Effector CD4-positive, alpha-beta T cell (primary cell): ENCODE measurements at places on chromosomes 3 and 15.

GRCh38 chr3:144821583-144821982 lies 850.0 kb downstream of the DIPK2A start:
- DNase-seq, result no peak

DNA sequence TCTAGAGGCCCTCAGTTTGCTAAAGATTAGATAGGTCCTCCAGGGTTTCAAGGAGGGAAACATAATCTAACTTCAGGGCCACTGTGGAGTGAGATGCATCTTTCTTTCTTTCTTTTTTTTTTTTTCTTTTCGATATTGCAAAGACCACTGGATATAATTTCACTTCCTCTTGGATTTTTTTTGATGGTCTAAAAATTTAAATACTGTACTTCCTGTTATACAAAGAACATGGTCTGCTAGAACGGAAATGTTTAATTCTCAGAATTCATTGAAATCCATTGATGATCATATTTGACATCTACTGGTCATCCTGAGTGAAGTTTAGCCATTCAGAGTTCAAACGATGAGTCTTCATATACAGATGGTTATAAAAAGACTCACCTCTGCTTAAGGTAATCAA lies 808.8 kb upstream of the LMCD1 start:
- no peak for DNase-seq

DNA sequence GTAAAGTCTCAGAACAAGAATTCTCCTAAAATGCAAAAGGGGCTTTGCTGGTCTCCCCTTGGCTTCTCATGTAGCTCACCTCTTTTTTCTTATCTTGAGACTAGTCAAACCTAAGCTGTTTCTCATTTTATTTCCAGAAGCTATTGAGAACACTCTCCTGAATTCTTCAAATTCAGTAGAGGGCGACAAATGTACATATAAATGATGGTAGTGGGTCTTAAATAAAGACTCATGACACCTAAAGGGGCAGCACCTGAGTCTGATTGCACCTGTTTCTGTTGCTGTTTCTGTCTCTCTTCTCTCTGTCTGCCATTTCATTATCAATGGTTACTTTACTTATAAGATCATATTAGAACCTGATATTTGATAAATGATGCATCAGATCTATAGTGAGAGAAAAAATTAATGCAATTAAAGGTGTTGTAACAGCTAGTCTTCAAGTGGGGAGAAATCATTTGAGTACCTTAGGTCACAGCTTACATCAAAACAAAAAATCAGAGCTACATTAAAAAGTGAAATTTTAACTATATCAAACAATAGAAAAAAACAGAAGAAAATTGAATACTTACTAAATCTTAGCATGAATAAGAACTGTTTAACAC lies 7.0 kb downstream of the ADIPOQ start:
- no peak for DNase-seq

- DNase-seq, result no peak
These were observed 147.7 kb downstream of the VGLL4 start for GRCh38 chr3:11495948-11496557.

- DNase-seq, result no peak
These were observed 109.0 kb upstream of the MANF start for GRCh38 chr3:51276046-51276445.

DNA sequence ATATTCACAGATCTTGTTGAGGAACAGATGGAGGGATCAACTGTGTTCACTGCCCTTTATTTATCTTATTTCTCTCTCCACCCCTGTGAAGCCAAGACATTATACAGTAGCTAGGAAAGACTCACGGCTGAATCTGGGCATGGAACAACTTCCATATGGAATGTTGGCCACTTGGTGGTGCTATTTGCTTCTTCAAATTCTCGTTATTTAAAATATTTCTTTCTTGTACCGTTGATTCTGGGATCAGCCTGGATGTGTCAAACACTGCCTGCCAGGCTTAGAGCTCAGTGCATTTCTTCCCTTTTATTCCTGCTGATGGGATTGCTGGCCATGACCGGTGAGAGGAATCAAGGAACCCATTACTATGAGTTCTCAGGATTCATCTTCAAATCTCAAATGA lies 17.5 kb upstream of the GASK1A start:
- no peak for DNase-seq

GRCh38 chr3:44712455-44713075 lies at the start of gene ZNF502:
Gene ZNF502, plus strand, starts transcription at chr3:44712660. Its CDS starts 7,602 bp downstream, at chr3:44720262.
- peak; percentile 14 for DNase-seq

DNA sequence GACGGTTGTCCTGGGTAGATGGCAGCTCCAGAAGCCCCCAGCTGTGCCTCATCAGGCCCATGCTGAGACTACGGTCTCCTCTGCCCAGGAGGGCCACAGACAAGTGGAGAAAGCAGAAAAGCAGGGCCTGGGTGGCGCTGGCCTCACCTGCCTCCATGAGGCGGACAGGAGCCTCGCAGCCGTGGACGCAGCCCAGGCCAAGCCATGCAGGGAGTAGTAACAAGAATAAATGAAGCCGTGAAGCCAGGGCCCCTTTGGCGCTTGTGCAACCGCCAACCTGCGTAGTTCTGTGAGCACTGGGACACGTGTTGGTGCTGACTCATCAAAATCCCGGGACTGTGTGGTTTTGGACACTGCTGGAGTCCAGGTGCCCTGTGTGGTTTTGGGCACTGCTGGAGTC lies 12.3 kb upstream of the MUC4 start:
- no peak for DNase-seq

- no peak for DNase-seq
These were observed 82.6 kb upstream of the MAGI1 start for GRCh38 chr3:66121318-66121717.

GRCh38 chr3:18533039-18533438 lies 107.9 kb upstream of the SATB1 start:
- DNase-seq, result no peak

DNA sequence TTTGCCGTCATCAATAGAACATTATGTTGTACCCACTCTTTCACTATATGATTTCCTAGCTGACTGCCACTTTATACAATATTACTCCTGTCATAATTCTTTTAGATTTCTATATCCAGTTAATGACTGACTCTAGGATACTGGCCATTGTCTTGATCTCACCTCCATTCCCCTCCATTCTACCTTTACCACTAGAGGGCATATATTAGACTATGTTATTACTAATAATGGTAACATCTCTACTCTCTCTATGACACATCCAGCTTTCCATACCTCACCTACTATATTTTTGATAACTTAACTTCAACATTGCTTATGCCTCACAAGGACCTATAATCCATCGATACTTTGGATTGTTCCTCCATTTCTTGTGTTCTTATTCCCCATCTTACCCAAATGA lies 31.4 kb upstream of the POU1F1 start:
- DNase-seq, result no peak

GRCh38 chr3:27201492-27201891 lies 167.7 kb downstream of the NEK10 start:
- DNase-seq, result no peak

- no peak for DNase-seq
These were observed 98.1 kb downstream of the LRRK1 start for GRCh38 chr15:101017093-101017754.

DNA sequence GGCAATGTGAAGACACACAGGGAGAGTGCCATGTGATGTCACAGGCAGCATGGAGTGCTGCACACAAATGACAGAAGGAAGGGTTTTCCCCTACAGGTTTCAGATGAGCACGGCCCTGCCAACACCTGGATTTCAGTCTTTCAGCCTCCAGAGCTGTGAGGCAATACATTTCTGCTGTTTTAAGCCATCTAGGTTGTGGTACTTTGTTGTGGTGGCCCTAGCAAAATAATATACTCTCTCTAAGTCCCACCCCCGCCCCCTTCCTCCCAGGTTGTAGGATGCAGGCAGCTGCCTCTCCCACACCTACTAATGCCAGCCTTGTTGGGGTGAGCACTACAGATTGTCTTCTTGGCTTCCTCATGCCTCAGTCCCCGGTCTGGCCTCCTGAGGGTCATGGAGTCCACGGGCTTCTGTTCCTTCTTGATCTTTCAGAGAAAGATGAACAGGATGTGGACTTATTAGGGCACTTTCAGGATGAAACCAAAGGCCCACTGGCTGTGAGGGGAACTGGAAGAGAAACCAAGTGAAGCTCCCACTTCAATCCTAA lies 180.0 kb downstream of the CD47 start:
- no peak for DNase-seq

DNA sequence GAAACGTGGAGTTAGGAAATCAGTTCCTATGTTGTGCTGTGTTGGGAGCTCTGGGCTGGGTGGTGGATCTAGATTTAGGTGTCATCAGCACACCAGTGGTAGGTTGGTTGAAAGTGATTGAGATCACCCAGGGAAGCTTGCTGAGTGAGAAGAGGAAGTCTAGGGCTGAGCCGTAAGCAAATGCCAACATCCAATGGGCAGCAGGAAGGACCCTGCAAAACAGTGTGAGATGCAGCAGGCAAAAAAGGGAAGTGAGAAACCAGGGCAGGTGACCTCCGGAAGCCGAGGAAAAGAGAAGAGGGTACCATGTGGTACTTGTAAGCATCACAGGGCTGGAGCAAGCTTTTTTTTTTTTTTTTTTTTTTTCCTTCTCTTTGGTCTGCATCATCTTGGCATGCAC lies 15.9 kb upstream of the COPG1 start:
- DNase-seq, result no peak

- no peak for DNase-seq
These were observed 83.9 kb upstream of the CDIN1 start for GRCh38 chr15:36495456-36495991.

DNA sequence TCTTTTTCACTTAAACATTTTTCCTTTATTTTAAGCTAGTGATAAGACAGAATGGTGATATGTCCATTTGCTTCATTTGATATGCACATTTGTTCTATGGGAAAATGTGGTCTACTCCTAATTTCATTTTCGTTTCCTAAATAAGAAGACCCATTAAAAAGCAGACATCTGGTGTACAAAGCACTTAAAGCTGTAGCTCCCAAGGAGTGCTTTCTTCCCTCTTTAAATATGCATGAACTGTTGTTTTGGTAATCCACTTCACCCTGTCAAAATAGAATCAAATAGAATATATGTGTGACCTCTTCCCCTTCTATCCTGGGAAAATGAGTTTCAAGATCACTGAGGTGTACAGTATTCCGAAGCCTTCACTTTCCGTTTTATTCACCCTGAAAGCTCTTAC lies 182.8 kb downstream of the ROBO2 start:
- no peak for DNase-seq

DNA sequence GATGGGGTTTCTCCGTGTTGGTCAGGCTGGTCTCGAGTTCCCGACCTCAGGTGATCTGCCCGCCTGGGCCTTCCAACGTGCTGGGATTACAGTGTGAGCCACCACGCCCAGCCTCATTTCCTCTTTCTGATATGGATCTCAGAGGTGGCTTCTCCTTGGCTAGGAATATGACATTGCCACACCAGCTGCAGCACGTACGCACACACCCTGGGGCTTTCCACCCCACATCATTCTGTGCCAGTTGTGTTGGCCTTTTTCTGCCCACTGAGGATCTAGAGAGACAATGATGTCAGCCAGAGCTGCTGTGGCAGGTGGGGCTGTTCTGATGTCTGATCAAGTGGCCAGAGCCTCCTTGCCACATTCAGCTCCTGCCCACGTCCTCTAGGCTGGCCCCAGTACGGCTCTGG lies 29.0 kb downstream of the TMEM45A start:
- DNase-seq, result no peak

- peak; percentile 62 for DNase-seq
These were observed 448 bp downstream of the PLXNB1 start for GRCh38 chr3:48429317-48429959.

DNA sequence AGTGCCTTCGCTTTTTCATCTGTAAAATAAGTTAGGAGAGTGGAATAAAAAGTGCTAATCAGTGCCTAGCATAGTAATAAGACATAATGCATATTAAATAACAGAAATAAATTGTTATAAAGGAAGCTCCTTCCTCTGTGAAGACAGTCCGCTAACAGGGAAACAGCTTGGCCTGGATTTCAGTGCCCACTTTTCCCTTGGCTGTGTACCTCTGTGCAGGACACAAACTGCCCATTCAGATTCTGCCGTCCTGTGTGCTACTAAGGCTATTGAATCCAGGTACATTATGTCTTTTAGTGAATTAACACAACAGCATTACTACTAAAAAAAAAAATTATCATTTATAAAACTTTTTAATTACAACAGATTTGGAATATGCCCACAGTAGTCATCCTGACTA lies 90.7 kb downstream of the TBL1XR1 start:
- no peak for DNase-seq

- no peak for DNase-seq
These were observed 48.7 kb downstream of the COL8A1 start for GRCh38 chr3:99686955-99687612.

- no peak for DNase-seq
These were observed 30.1 kb downstream of the CCDC12 start for GRCh38 chr3:46946416-46946815.

GRCh38 chr3:81602781-81603180 lies 158.7 kb downstream of the GBE1 start:
- DNase-seq, result no peak

GRCh38 chr3:129161860-129162271 lies 1.0 kb upstream of the ISY1 start:
- peak; percentile 19 for DNase-seq

GRCh38 chr15:69853544-69853951 lies 244.2 kb downstream of the TLE3 start:
- DNase-seq, result no peak

DNA sequence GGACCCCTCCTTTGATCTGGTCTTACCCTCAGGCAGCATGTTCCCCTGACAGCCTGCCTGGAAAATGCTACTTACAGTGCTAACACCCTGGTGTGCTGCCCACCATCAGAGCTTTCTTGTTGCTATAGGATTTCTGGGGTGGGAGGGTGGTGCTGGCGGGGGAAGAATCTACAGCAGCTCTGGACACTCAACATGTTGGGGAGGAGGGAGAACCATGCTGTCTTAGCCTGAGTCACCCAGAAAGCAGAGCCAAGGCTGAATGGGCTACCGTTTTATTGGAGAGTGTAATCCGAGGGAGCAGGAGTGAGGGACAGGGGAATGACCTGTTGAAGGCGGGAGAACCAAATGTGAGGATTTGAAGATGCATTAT lies 45.6 kb downstream of the MFSD1 start:
- DNase-seq, result no peak

GRCh38 chr3:63309768-63310167 lies 31.7 kb downstream of the SYNPR start:
- no peak for DNase-seq

DNA sequence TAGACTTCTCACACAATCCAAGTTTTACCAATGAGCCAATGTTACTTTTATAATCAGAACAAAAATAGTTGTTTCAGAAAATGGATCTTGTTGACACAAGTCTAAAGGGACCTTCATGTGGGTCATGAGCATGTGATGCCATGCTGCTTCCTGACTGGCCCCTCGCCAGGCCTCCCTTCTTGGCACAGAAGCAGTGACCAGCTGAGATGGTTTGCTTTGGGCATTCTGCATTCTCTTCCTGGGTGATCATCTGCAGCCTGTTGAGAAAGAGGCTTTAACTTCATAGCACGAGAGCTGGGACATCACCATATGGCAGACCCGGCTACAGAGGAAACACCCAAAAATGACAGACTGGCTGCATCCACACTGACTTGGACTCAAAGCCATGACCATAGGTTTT lies 45.7 kb downstream of the TGM4 start:
- no peak for DNase-seq

DNA sequence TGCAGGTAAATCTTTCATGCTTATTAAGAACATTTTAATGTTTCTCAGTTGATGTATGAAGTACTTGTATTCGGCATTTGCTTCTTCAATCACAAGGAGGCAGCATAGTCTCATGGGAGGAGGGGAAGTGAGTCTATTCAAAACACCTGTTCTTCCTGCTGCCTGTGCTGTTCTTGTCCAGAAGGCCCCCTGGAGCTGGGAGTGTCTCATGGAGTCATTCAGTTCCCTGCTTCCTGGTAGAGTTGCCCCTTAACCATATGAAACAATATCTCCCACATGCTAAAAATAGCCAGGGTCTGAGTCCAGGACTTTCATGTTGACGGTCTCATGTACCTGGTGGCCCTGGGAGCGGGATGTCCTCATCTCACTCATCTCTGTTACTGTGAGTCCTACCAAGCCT lies 15.5 kb upstream of the PPP1R2 start:
- DNase-seq, result peak; percentile 23
